ENCODE measurements at places on chromosomes 2 and 18.

DNA sequence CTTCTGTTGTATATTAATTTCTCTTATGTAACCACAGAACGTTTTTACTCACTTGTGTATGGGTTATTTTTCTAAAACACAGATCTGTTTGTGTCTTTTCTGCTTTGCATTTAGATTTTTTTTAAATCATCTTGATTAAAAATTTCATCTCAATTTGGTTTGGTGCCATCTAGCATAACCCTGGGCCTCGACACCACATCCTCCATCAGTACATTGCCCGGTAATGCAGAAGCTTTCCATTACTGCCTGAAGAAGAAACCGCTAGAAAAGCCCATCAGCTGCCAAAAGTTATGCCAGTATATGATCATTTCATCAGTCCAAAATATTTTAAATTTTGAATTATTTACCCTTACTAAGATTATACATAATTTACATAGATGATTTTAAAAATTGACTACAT is 26.2 kb downstream of the MAPRE2 start:
- no peak for DNase-seq

DNA sequence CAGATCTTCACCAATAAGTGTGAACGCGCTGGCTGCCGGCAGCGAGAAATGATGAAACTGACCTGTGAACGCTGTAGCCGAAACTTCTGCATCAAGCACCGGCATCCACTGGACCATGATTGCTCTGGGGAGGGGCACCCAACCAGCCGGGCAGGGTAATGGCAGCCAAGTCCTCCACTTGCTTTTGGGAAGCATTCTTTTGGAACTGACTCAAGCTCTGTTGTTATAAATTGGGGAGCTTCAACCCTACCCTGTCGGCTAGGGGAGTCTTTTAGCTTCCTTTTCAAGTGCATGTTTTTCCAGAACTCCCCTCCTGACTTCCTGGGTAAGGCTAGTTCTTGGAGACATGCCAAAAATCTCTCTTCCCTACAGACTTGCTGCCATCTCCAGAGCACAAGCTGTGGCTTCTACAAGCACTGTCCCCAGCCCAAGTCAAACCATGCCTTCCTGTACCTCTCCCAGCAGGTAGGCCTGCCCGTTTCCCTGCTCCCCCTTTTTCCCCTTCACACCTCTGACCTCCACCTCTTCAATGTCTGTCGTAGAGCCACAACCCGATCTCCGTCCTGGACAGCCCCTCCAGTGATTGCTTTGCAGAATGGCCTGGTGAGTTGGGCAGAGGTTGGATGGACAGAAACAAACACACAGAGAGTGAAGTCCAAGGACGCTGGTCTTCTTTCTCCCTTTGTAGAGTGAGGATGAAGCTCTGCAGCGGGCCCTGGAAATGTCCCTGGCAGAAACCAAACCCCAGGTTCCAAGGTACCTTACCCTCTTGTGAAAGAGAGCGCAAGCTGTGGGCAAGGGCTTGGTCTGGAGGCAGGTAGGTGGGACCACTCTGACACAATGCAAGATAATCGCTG is 1.5 kb downstream of the ZFAND2B start:
- DNase-seq: no peak

GRCh38 chr2:44143701-44144100 is 25.0 kb upstream of the PPM1B start:
- no peak for DNase-seq

- DNase-seq: no peak
Measured at GRCh38 chr18:60936101-60936500, 397.1 kb upstream of the CDH20 start.

DNA sequence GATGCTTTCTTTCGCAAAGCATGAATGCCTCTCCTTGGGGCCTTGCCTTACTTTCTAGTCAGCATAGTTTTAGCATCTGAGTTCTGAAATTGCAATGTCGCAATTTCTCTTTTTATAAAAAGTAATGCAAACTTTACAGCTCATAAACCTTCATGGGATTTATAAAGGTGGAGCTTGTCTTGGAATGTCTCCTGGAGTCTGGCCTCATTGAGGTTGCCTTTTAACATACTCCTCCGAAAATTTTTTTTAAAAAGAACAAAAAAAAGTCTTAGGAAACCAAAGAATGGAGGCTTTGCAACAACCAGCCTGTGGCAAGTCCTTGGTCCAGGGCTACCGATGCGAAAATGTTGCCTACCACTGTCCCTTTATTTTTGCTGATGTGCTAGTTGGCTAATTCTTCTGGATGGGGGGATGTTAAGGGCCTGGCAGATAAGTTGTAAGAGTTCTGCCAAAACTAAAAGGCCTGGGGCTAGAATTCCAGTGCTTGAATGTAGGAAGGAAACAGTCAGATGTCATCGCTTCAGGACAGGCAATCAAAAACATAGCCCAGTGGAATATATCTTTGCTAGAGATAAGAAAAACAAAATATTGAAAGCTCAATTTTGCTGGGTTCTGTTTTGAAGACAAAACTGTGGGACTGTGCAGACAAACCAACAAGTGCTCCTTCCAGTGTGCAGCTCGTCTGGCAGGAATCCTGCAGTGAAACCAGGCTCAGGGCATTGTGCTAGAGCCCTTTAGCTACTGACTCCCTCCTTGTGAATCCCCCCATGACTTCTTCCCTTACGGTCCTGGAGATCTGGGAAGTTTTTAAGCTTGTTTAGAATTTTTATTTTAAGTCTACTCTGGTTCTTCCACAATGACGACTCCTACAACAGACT is 213.0 kb downstream of the PIEZO2 start:
- DNase-seq: no peak

GRCh38 chr2:133004623-133005022 is 334.6 kb upstream of the LYPD1 start:
- DNase-seq: no peak

DNA sequence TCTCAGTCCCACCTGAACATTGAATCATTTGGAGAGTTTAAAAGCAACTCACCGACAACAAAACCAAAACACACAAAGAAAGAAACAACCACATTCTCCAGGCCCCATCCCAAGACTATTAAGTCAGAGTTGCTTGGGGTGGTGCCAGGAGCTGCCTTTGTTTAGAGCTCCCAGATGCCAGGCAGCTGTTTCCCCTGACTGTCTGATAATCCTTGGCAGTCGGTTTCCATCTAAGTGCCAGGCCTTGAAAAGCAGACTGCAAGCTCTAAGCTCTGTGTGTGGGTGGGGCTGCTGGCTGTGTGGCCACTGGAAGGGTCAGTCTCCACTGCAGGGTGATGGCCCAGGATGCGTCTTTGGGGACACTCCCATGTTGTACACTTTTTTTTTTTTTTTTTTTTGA is 255.3 kb upstream of the AGAP1 start:
- no peak for DNase-seq

GRCh38 chr18:1104181-1104881 is 199.7 kb downstream of the ADCYAP1 start:
- DNase-seq: no peak

GRCh38 chr18:1014509-1014908 is 109.8 kb downstream of the ADCYAP1 start:
- DNase-seq: no peak

DNA sequence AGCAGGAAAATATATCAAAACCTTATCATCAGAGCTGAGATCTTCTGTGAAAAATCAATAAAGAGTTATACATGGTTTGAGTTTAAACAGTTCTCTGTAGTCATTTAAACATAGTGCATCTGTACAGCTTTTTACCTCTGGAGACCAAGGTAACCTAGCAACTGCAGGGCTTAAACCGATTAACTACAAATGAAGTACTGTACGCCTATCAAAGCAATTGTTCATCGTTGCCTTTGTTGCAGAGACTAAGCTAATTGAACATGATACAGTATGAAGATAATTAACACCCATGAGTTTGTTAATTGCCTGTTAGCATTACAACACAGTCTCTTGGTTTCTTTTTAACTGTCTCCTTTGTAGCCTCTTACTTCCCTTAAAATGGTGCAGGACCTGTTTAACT is 147.9 kb downstream of the LNPK start:
- DNase-seq: no peak

GRCh38 chr2:241611062-241611461 is 25.9 kb downstream of the THAP4 start:
- no peak for DNase-seq

DNA sequence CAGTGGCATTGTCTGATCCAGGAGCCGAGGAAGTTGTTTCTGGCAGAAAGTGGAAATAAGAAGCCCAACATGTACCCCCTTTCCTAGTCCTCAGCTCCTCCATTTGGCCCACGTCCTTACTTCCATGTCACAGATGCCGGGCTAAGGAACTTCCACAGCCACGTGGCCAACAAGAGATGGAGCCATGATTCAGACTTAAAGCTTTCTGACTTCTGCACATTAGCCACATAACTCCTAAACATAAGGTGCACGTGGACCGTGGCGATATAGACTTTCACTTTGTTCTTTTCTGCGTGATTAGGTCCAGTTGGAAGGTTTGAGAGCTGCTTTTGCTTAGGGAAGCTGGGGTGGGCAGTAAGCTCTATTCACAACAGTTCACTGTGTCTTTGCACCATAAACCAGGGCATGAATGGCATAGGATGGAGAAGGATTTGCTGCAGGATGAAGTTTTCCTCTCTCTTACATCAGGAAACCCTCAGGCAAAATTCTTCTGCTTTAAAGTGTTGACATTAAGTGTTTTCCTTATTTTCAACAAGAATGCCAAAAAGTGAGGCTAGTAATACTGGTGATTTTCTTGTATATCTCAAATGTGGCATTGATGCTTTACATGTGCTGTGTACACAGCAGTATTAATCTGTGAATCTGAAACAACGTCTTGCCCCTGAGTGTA is 61.2 kb upstream of the RBM44 start:
- DNase-seq: no peak

DNA sequence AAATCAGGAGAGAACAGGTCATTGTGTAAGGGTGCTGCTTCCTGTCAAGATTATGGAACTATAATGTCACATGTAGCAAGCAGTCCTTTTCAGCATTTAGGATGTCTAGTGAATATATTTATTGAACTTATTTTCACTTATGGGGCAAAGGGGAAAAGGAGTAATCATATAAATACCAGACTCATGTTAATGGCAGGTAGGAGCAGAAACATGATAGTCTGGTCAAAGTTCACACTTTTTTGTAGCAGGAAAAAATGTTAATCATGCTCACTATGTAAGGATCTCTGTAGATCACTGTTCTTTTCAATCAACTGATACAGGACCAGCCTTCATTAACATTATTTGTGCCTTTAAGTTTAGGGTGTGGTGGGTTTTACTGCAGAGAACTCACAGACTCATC is 219.0 kb downstream of the STK39 start:
- DNase-seq: no peak

- no peak for DNase-seq
Measured at GRCh38 chr2:223048519-223048918, 3.5 kb upstream of the KCNE4 start.

- DNase-seq: no peak
Measured at GRCh38 chr2:182951948-182952663, 85.7 kb upstream of the FRZB start.

DNA sequence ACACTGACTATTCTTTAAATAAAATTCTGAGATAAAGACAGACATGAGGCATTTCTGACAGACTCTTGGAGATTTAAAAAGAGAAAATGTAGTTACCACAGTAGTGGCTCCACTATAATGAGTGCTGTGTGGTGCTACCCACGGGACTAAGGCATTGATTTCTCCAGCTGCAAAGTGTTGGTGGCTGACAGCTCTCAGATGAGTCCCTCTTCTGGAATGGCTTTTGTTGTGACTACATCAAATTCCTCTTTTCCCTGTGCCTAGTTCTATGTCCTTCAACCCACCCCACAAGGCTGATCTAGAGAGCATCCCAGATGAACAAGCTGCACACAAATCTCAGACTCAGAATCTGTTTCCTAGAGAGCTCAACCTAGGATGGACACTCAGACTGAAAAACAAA is 884.8 kb upstream of the ZEB2 start:
- DNase-seq: no peak

- DNase-seq: no peak
Measured at GRCh38 chr18:62460851-62461300, 61.9 kb upstream of the ZCCHC2 start.

DNA sequence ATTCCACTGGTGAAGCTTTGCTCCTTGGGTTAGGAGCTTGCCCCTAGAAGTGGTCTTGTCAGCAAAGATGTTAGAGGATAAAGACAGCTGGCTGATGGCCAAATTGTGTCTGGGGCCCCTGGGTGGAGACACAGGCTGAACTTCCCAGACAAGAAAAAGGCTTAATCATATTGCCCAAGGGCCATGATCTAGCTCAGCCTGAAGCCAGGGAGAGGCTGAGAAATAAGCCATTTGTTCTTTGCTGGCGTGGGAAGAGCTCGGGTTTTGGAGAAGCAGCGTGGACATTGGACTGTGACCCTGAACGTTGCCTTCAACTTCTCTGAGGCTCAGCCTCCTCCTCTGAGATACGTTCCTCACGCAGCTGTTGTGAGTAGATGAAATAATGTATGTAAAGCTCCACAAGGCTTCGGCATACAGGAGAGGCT is 153.0 kb downstream of the ZFP36L2 start:
- DNase-seq: no peak

- no peak for DNase-seq
Measured at GRCh38 chr2:175844169-175844568, 157.9 kb downstream of the LNPK start.

DNA sequence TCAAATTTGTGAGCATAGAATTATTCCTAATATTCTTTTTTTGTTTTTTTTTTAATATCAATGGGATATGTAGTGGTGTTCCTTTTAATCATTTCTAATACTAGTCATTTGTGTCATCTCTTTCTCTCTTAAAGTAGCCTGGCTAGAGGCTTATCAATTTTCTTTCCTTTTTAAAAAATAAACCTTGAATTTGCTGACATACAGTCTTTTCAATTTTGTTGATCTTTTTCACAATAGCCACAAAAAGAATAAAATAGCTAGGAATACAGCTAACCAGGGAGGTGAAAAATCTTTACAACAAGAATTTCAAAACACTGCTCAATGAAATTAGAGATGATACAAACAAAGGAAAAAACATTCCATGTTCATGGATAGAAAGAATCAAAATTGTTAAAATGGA is 192.6 kb downstream of the ARL6IP6 start:
- DNase-seq: no peak

DNA sequence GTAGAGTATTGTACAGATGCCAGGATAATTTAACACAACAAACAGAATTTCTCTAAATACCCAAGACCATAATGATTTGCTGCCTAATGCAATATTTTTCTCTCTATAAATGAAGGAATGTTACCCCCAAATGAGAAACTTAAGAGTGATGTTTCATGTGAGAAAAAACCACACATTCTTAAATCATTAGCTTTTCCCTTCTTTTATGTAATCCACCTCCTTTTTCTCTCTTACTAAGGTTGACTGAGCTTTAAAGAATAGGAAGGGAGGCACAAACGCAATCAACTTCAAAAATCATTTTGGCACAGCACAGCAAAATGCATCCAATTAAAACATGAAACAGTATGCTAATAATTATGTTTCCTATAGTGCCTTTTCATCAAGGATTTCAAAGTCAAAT is 698.1 kb upstream of the CDH2 start:
- no peak for DNase-seq
